ENCODE measurements at places on chromosomes 3 and 15.
A peak's percentile ranks its signal among the peaks of the same experiment; 100 is the strongest.

GRCh38 chr3:195450731-195451229, 8.0 kb upstream of the ACAP2 start:
- no peak for DNase-seq

DNA sequence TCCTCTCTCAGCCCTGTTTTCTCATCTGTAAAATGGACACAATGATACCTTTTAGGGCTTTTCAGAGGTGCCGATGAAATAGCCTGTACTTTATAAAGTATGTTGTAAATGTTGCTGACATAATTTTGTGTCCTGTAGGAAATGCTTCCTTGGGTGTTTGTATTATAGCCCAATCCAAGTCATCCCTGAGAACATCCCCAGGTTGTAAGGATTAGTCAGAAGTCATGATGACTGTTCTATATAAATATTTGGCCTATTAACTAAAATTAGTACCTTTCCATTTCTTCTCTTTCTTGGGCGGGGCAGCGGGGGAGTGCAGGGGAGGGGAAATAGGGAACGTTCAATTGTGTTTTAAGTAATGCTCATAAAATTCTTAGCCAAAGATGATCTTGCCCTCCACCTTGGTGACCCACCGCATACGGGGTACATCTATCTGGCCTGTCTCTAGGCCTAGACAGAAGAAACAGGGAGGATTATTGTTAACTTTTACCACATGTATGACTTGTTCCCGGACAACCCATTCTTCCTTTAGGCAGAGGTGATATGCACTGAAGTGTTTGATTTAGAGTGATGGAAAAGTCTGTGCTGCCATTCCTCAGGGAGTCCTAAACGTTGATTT, 120.7 kb downstream of the VGLL4 start:
- DNase-seq, result no peak

- no peak for DNase-seq
Measured at GRCh38 chr15:93173369-93173768, 84.4 kb upstream of the RGMA start.

- DNase-seq, result no peak
Measured at GRCh38 chr3:10387881-10388609, 67.1 kb upstream of the SEC13 start.

DNA sequence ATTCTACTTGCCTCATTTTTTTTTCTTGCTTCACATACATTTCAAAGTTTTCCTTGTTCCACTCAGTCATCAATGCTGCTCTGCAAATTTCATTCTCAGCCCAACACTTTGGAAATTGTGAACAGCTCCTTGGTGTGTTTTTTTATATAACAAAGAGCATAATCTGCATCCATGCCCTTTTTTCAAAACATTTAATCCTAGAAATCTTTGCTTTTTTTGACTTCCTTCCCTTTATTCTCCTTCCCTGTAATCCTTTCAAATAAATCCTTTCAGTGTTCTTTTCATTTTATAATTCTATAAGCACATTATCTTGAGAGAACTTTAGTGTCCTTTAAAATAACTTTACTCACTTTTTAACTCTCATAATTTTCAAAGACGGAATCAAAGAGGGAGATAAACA, 1150.8 kb downstream of the SI start:
- no peak for DNase-seq

DNA sequence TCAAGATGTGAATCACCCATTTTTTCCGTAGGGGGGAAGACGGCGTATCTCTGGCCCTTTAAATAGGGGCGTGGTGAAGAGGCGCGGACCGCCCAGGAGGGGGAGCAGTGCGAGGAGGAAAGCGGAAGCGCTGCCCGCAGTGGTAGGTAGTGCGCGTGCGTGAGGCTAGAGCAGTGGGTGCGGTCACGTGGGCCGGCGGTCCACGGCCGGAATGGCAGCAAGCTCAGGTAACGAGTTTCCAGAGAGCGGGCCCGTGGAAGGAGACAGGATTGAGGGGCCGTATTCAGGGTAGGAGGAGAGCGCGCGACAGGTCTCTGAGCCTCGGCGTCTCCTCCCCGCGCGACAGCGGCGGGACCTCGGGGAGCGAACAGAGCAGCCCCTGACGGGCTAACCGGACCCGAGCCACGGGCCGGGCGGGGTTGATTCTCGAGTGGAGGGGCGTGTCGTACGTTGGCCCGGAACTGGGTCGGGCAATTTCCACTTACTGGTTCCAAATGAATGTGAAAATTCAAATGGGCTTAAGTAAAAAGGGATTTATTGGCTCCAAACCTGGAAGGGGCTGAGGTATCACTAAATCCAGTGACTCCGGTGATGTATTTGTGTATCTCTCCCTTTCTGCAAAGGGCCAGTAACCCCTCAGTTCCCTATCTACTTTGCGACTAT, at the start of gene VPS8:
TSS of gene VPS8 (plus strand) at position 168 of the 663 bp plus-strand sequence. CDS start 12,467 bp downstream, outside the sequence.
- peak; percentile 87 for DNase-seq
